Uterus (tissue), 4 donors: ENCODE measurements at places on chromosomes 3 and 15.

DNA sequence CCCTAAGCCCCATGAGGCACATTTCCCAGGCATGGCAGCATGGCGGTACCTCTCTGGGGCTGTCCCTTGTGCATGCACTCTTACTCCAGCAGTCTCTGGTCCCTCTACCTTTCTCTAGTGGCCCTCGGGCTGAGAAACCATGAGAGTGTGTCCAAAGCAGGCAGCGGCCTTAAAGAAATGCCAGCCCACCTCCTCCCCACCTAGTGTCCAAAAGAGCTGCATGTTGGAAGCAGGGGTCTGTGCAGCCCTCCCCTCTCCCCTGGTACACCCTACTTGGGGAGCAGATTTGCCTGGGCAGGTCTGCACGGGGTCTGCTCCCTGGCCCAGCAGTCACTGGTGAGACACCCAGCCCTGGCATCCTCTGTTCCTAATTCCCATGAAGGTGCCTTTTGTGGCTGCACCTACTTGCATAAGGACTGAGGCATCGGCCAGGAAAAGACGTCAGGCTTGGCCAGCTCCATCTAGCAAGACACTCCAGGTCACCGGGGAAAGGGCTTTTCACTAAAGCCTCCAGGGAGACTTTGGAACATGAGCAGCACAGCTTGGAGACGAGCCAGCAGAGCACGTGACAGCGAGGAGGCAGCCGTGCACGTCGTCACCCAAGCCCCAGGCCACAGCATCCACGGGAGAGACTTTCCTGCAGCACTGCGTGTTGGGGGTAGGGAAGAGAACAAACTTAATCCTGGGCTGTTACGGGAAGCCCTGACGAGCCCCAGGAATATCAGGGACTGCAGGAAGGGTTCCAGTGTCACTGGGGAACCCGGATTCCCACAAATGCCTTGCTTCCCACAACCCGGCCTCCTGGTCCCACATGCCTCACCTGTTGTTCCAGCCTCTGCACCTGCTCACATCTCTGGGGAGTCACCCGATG is 38.8 kb downstream of the TM2D3 start:
- DNase-seq: peak; percentile 65

DNA sequence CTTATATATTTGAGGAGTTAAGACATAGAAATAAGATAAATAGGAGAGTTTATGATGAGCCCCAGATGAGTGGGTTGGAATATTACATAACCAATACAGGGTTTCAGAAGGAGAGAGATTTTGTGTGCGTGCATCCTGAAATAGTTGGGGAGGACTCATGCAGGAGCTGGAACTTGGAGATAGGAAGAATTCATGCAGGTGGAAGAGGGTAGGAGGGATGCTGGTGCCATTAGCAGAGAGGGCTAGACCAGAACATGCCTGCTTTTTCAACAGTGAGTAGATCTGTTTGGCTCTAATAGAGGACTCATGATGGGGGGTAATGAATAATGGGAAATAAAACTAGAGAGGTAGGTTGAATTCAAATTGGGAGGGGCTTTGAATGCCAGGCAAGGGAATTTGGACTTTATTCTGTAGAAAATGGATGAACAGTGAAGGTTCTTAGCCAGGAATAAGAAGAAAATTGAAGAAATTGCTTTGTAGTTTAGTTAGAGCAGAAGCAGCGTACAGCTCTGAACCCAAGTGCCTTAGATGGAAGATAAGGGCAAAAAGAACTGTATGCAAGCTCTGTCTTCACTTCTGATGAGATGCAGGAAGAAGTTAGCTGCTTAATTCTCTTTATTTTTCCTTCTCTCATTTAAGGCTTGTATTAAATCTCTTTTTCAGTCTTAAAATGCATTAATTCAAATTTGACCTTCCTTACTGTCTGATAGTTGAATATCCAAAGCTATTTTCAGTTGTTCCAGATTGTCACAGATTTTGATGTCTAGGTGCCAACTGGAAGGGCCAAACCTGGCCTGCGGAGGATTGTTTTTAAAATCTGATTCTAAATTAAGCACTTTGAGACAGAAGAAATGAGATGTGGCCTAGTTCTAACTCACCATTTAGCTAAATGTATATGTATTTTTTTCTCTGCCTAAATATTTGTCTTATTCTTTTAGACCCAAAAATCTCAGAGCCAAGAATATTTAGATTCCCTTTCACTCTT is 86.3 kb downstream of the PPM1L start:
- no peak for DNase-seq

DNA sequence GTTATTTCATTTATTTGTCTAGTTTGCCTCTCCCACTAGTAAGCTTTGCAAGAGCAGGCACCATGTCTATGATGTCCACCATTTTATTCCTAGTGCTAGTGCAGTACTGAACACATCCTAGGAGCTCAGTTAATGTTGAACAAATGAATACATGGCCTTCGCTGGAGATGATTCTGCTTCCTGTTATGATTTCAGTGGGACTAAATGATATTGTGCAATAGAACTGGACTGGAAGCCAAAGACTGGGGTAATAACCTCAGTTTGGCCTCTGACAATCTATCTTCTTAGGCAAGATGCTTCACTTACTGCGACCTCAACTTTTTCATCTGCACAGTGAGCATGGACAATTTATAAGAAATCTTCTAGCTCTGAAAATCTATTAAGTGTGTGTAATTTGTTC is 191.3 kb downstream of the ADAMTSL3 start:
- DNase-seq: no peak

DNA sequence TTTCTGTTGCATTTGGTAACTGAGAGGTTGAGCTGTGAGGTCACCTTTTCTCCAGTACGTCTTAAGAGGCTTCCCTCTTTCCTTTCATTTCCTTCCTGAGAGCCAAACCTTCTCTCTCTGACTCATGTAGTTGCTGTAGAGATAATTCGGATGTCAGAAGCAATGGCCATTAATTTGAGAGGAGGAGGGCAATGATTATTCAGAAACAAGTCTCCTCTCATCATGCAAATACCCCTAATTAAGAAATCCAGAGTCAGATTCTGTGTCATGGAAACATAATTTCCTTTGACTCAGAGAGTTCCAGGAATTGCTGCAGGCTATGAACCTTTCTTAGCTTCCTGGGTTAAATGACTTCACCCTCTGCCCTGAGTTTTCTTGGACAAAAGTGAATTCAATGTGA is 59.0 kb upstream of the GSK3B start:
- no peak for DNase-seq

DNA sequence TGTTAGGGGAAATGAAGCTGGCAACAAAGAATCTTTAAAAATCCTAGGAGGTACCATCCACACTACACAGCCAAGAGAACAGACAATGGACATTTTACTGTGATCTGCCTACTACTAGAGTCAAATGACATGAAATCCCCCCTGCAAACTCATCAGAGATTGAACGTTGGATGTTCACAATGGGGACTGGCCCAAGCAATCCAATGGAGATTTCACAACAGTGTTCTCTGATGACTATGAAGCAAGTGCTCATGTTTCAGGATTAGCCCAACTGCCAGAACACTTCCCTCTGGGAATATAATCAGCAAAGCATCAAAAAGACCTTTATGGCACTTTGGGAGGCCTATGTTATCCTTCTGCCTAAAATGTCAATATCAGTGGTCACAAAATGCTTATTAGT is 97.8 kb downstream of the IGSF11 start:
- no peak for DNase-seq

DNA sequence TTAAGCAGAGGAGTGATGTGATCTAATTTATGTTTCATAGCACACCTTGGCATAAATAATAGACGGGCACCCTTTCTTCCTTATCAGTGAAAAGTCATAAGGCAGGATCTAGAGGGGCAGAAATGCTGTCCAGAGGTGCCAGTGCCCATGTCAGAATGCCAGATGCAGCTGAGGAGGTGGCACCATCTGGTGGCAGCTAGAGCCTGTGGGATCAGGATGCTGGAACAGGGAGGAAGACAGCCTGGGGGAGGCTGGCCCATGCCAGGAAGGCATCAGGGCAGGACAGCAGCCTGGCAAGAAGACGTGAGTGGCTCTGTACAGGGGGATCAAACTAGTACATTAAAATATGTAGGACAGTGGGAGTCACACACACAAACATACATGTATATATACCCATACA is 16.5 kb downstream of the MYH15 start:
- no peak for DNase-seq

GRCh38 chr15:29690765-29691475 is 131.3 kb downstream of the TJP1 start:
- DNase-seq: no peak

- DNase-seq: no peak
Measured at GRCh38 chr3:52227766-52228165, 2.3 kb upstream of the TLR9 start.

DNA sequence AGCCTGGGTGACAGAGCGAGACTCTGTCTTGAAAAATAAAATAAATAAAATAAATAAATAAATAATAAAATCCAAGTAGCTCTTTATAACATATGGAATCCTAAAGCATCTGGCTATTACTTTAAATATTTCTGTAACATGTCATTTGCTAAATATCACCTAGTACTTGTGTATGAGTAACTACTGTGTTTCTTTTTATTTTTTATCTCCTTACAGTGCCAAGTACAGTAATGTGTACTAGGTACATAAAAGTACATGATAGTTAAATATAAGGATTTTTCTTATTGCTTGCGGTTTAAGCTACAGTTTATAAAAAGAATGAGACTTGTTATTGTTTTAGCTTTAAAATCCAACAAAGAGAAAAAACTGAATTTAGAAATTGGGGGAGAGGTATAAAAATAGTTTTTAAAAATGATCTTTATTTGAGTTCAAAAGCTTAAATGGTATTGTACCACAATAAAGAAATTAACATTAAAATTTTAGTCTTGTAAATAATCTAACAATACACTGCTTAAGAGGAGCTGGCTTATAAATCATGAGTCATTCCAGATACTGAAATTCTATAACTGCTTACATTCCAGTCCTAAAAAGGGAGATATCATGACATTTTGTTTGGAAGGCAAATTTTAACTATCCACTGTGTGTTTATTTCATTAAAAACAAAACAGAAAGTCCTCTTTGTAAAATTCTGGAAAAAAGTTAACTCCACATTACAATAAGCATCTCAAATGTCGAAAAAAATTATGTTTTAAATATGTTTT is 73.1 kb downstream of the FGF7 start:
- DNase-seq: no peak

- DNase-seq: no peak
Measured at GRCh38 chr15:96209285-96209735, 121.2 kb upstream of the NR2F2 start.

DNA sequence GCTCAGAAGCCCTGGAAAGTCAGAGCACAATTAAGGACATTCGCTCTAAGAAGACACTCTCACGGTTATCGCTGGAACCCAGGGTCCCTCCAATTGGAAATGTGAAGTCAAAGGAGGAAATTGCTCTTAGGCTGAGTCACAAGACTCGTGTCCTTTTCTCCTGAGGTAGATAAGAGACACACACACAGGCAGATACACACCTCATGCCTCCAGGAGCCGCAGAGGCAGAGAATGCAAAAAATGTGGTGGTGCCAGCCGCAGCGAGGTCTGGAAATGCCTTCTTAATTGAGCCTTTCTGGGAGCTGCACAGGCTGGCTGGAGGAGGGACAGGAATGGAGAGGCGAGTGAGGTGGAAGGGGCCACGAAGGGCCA is 189.3 kb downstream of the OPA1 start:
- no peak for DNase-seq

- DNase-seq: no peak
Measured at GRCh38 chr3:148255981-148256969, 441.4 kb upstream of the AGTR1 start.

DNA sequence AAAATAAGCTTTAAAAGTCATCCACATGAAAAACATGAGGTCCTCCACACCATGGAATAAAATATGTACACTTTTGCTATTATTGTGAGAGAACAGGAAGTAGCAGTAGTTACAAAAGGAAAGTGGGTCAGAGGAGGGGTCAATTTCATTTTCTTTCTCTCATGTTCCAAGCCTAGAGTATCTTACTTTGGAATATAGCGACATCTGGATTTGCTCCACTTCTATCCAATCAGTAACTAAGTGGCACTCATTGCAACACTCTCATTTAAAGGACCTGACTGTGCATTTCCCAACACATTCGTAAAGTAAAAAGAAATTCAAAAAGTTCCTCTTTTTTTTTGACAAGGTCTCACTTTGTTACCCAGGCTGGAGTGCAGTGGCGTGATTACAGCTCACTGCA is 637.3 kb downstream of the TUSC7 start:
- DNase-seq: no peak

DNA sequence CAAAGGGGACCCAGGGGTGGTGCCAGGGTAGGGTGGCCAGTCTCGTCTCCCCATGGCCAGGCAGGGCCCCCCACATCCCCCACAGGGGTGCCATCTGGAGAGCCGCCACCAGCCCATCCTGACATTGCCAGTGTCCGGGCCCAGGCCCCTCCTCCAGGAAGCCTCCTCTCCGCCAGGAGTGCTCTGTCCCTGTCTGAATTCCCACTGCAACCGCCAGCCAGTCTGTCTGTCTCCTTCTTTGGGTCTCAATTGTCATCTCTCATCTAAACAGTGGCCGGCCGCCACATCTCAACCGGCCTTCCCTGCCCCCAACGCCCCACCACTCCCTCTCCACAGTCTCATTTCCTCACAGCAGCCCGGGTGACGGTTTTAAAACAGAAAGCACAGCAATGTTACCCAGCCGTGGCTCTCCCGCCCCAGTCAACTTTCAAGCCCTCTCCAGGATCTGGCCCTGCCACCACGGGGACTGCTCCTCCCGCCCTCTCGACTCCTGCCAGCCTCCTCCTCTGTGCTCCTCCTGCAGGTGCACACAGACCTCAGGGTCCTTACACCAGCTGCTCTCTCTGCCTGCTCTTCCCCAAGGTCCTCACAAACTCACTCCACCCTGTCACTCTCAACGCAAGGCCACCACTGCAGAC is 57.0 kb downstream of the IQSEC1 start:
- DNase-seq: no peak

DNA sequence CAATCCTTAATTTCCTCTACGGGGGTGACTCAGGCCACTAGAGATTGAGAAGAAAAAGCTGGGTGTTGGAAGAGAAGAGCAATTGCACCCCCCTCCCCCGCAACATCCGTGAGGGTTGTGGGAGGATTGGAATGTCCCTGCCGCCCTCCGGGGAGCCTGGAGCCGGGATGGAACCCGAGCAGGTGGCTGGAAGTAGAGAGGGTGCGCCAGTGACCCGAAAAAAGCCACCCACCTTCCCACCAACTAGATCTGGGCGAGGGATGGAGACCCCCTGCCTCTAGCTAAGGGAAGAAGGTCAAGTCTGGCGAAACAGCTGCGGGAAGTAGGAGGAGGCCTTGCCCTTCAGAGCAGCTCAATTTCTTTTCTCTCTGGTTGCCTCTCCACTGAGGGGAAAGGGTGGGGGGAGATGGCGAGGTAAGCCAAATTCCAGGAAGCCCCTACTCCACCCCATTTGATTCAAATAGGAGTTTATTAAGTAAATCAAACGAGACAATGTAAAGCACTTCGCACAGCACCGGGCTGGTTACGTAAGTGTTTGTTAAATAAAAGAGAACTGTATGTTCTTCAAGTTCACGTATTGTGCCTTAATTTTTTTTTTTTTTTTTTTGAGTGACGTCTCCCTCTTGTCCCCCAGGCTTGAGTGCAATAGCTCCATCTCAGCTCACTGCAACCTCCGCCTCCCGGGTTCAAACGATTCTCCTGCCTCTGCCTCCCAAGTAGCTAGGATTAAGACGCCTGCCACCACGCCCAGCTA is 1.1 kb upstream of the WWTR1 start:
- peak; percentile 85 for DNase-seq
